ENCODE measurements at places on chromosomes 1 and 21. TPM values are rescaled to one million over a fixed set of nuclear protein-coding genes. Genes with fewer than 3 reads are reported as not detected.

Gene TNFRSF14
- 75.5 TPM for polyA plus RNA-seq

Gene FMO4
- 3.2 TPM for polyA plus RNA-seq

Gene PTCH2
- polyA plus RNA-seq = 2.2 TPM

Gene MECR
- polyA plus RNA-seq = 17.6 TPM

Gene PAPPA2
- 0.54 TPM for polyA plus RNA-seq

Gene C1orf74
- 1.4 TPM for polyA plus RNA-seq

- peak; percentile 10 for DNase-seq
These were observed 104.8 kb upstream of the ATP1A1 start for GRCh38 chr1:116268211-116268610.

- DNase-seq = no peak
These were observed 497.1 kb downstream of the PTPRC start for GRCh38 chr1:199135901-199136300.

DNA sequence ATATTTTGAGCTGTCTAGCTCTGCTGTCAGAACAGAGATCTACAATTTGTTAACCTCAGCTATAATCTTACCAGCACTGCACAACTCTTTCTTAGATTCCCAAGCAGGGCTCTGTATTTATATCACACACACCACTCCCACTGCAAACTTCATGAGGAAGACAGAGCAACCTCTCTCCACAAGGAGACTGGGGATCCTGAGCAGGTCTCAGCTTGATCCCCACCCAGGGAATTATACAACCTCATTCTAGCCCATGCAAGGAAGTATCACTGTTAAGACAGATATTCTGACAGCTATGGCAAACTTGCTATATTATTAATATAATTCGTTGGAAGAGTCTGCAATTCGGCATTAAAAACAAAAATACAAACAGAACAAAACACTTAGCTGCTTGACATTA, 40.4 kb downstream of the EGLN1 start:
- no peak for DNase-seq

- DNase-seq = no peak
These were observed 158.7 kb downstream of the SIPA1L2 start for GRCh38 chr1:232471250-232471649.

GRCh38 chr1:166479052-166479631, 312.3 kb upstream of the FAM78B start:
- DNase-seq = no peak

- DNase-seq = no peak
These were observed 11.3 kb downstream of the NRIP1 start for GRCh38 chr21:15053500-15053899.

DNA sequence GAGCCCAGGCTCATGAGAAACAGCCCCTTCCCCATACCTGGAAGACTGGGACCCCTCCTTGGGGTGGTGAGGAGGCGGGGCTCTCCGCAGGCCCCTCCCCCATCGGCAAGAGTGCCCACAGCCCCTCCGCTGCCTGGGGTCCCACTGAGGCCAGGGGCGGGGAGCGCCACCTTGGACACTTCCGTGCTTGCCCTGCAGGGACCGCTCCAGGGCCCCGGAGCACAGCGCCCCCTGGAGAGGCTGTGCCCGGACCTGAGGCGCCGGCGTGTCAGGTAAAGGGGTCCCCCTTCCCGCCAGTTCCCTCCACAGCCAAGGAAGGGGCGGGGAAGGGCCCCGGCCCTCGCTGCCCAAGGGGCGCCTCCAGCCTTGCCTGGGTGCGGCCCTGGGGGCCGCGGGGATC, 21.5 kb downstream of the INAVA start:
- DNase-seq = no peak

- DNase-seq = no peak
These were observed 23.9 kb upstream of the FAAH start for GRCh38 chr1:46370214-46370633.

DNA sequence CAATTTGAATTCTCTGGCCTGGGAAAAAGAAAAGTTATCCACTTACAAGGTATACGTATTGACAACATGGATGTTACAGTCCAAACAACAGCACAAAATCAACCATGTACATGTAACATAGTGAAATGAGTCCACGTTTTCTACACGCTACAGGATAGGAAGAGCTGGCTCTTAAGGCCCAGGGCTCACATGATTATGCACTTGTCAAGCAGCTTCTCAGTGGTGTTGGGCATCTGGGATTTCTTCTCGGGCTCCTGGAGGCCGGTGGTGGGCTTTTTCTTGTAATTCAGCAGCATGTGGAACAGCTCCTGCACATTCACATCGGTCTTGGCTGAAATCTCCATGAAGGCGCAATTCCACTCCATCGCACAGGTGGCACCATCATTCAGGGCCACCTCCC, 4.0 kb downstream of the DIRAS3 start:
- DNase-seq = no peak

DNA sequence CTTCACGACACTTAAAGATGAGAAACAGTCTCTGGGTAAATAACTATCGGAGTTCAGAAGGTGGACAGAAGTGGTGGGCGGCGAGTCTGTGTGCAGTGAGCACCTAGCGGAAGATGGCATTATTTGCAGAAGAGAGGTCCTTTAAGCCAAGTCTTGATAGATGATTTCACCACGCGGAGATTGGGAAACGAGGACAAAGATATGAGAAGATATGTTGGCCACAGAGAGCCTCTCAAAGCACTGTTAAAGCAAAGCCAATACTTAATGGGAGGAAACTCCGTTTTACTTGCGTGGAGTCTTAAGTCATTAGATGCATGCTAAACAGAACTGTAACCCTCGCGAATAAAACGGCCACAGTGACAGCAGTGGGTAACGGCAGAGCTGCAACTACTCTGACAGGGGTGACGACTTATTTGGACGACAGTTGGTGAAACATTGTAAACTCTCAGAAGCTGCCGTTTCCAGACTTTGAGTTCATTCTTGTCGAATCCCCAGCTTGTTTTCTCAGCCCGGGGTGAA, 577 bp upstream of the CEP350 start:
- DNase-seq = no peak

DNA sequence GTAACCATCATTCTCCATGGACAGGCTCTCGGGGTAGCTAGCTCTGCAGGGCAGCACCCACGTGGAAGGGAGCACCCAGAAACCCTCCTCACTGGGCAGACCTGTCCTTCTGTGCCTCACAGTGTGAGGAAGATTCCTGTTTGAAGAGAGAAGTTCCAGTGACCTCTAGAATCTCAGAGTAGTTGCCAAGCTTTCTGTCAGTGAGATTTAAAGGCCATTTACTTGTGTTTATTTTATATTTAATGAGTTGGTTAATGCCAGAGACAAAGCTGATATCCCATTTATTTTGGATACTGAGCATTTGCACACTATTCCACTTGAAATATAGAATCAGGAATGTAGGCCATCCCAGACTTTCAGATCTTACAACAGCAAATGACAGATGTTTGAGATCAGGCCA, 28.7 kb downstream of the MTARC1 start:
- no peak for DNase-seq

All from urinary bladder (tissue), 4 donors.